GM13977 (cell line): ENCODE measurements at places on chromosomes 16 and 17.

- DNase-seq = no peak
Measured at GRCh38 chr16:22862046-22862445, 48.1 kb downstream of the HS3ST2 start.

DNA sequence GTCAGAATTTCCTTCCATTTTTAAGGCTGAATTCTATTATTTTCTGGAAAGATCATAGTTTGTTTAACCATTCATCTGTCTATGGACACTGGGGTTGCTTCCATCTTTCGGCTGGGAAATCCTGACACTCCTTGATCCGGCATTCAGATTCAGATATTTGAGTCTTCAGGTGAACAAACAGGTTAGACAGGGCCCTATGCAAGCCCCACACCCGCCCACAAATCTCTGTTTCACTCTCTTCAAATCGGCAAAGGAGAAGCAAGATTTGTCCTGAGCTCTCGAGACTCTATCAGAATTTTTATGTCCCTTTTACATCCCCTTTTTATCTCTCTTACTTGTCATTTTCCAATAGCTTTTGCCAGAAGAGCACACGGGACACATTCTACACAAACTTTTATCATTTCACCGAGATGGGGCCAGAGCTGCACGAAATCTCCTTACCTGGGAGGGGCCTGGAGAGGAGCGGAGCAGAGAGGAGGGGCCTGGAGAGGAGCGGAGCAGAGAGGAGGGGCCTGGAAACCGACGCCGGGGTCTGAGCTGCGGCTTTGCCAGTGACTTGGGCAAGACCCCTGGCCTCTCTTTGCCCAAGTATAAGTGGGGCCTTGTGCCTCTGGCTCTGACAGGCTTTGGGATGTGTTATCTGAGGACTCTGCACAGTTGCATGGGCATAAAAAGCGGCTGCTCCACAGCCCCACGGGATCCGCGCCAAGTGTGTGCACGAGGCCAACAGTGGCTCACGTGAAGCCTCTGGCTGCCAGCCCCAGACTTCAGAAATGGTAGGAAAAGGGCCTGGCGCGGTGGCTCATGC lies 54.3 kb upstream of the RBFOX3 start:
- no peak for DNase-seq

- no peak for DNase-seq
Measured at GRCh38 chr16:56672761-56673536, 3.3 kb downstream of the MT1H start.

DNA sequence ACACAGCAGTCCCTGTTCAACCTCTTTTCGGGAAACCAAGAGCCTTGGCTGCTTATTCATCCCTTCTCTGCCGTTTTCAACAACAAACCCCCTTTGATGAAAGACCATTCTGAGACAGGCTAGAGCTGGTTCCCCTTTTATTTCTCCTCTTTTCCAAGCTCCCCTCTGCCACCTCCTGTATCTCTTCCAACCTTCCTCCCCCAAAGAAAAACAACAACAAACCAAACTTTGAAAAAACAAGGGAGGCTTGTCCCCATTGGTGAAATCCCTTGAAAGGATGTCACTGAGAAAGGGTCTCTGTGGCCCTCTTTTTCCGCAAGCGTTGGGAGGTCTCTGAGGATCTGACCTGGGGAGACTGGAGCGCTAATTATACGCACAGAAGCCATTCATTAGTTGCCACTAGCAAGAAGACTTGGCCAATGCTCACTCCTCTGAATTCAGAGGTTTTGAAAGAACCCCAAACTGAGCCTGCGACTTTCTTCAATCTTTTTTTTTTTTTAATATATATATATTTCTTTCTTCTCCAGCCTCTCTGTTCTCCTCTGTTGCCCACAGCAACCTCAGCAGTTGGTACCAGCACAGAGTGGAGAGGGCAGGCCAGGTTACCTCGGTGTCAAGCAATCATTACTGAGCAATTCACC lies 101.4 kb downstream of the PITPNC1 start:
- no peak for DNase-seq

DNA sequence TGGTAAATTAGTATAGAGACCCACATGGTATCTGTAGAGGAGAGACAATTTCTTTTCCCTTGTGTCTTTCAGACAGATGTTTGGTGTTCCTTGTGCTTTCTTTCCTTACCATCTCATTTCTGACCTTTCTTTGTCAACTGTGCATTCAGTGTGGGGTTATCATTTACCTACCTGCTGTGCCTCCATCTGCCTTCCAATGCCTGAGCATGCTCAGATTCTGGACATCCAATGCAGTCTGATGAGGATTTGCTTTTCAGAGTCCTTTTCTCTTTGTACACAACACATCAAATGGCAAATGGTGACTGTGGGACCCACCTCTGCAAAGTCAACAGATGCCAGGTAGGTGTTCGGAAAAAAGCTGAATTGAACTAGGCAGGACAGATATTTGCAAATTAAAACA lies 364.8 kb downstream of the CA10 start:
- DNase-seq = no peak

GRCh38 chr17:15648386-15648785 lies 28.9 kb upstream of the FBXW10B start:
- peak; percentile 1 for DNase-seq

- DNase-seq = no peak
Measured at GRCh38 chr17:48626245-48627117, at the start of gene HOXB9. Gene HOXB9, minus strand, starts transcription at chr17:48626358. Its CDS starts 89 bp downstream, at chr17:48626269.

DNA sequence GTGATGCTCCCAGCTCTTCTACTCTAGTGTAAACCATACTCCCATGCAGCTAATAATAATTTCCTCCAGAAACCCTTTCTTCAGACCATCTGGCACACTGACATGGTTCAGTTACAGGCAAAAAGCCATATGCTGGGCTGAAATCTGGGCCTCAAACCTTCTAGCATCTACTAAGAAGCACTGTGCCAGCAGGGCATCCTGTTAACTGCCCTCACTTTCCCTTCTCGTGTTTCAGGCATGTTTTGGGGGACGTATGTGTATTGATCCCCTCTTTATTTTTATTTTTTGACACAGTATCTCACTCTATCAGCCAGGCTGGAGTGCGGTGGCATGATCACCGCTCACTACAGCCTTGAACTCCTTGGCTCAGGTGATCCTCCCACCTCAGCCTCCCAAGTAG lies 33.3 kb downstream of the STAT5A start:
- DNase-seq = no peak

DNA sequence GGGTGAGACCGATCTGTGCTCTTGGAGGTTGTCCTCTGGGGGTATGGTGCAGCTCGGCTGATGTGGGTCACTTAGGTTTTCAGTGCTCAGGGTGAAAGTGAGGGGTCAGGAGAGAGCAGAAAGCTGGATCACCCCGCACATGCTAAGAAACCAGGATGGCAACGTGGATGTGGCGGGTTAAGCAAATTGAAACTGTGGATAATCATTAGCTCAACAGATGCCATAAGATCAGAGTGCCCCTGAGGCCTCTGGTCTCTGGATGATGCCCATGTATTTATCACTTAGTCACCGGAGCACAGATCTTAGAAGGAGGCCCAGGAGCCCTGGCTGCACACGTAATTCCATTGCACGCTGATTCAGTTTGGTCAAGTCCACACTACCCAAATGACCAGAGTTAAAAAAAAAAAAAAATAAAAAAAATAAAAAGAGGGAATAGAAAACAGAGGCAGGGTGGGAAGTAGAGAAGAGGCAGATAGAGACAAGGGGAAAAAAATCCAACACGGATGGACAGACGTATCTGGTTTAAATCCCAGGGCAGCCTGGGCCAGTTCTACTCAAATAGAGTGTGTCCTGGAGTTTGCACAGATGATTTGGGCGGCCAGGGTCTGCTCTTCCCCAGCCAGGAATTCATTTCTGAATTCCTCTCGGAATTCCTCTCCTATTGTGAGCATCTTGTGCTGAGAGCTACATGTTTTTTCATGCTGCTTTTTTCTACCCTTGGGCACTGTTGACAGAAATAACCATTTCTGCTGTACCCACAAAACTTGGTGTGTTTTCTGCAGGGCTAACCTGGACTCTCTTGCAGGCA lies 378.3 kb downstream of the CPPED1 start:
- DNase-seq = no peak

GRCh38 chr17:4579678-4580077 lies 4.7 kb upstream of the SMTNL2 start:
- DNase-seq = no peak

DNA sequence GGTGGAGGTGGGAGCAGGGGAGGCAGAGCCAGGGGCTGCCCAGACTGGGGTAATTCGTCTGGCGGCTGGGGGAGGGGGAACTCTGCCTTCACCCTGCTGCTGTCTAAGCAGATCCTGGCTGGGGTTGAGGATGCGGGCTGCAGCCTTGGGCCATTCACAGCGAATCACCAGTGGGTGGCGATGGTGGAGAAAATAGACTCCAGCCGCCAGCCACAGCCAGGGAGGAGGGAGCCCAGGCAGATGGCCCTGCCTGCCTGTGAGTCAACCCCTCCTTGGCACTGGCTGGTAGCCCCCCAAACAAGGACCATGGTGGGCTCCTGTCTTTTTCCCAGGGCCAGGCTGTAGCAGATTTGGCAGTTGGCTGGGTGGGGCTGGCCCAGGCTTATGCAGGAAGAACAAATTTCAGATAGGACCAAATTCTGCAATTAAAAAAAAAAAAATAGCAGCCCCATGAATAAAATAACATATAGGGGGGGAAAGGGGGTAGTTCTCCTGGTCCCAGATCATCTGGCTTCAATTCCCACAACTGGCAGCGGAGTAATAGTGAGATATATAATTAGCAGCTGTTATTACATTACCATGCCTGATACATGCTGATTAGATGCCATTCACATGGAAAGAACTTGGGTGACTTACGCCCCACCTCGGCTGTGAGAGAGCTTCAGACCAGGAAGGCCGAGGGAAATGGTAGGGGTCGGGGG lies 41.5 kb upstream of the CDH5 start:
- no peak for DNase-seq

DNA sequence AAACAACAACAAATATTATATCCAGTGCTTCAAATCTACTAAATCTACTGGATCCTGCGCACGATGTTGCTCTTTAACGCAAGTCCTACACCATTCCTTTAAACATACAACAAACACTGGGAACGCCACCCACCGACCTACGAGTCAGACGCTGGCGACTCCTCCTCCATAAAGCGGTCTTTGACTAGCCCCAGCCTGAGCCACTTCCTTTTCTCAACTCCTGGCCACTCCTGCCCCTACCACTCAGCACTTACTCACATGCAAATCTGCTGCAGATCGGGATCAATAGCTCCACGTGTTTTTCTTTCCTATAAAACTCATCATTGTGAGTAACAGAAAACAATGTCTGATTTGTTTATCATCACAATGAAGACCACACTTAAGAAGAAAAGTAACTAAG lies 32.8 kb upstream of the MNT start:
- no peak for DNase-seq
